ENCODE measurements at places on chromosomes 16 and 17.

- no peak for DNase-seq
Measured at GRCh38 chr16:11602321-11602720, 15.6 kb upstream of the LITAF start.

- DNase-seq: no peak
Measured at GRCh38 chr17:199806-200545, 18.5 kb upstream of the DOC2B start.

GRCh38 chr17:66686601-66687000, 148.3 kb upstream of the CACNG5 start:
- DNase-seq: no peak

DNA sequence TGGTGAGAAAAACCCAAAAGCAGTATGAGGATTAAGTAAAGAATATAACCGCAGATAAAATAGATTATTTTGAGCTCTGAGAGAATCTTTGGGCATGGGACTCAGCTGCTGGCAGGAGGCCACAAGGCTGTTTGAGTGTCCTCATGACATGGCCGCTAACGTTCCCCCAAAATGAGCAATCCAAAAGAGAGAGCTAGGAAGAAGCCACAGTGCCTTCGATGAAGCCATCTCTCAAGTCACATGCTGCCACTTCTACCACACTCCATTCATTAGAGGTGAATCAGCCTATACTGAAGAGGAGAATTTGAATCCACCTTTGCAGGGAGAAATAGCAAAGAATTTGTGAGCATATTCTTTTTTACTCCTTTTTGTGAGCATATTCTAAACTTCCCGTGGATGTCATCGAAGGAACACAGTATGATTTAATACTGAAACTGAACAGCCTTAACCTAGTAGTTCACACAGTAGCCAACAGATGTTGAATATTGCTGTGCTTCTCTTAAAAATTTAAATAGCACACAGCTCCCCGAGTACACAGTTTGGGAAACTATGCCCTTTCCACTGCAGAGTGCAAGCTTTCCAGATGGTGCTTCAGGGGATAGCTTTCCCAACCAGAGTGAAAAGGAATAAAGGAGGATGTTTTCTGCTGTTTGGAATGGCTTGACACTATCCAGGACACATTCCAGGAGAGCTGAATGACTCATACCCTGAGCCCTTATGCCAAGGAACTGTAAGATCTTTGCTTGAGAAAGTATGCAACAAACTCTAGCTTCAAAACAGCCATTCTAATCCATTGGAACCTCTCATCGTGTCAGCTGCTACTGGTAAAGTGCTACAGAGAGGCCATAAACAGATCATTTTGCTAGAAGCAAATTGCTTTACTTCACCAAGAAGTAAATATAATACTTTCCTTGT, 33.9 kb downstream of the ANKFY1 start:
- no peak for DNase-seq

GRCh38 chr16:77585379-77586251, 136.7 kb upstream of the NUDT7 start:
- DNase-seq: no peak

GRCh38 chr17:78798695-78799559, 16.9 kb upstream of the CYTH1 start:
- no peak for DNase-seq

DNA sequence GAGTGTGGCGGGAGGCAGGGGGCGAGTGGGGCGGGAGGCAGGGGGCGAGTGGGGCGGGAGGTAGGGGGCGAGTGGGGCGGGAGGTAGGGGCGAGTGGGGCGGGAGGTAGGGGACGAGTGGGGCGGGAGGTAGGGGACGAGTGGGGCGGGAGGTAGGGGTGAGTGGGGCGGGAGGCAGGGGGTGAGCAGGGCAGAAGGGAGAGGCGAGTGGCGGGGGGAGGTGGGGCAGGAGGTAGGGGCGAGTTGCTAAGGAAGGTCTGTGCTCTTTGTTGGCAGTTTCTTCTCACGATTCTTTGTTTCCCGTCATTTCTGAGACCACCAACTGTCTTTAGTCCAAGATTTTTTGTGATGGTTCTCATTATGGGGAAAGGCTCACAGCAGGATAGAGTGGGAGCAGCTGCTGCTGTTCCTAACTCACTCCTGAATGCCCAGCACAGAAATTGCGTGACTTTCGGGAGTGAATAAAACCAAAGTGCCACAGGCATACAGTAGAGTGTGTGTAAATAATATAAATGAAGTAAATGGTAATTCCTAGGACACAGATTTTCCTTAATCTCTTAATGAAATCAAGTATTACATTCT, 44.7 kb downstream of the COG7 start:
- DNase-seq: no peak

DNA sequence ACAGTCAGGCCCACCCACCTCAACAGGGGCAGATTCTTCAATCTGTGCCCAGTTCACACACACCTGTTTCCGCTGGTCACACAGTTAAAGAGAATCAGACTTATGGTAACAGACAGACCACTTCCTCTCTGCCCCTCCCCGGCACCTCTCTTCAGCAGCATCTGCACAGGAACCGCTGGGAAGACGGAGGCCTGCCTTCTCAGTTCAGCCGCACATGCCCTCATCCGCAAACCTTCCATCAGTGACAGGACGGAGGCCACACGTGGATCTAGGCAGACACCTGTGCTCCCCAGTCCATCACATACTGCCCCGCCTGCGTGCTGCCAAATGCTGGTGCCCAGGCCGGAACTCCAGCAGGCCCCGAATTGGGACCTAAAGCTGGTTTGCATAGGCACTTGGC, 10.3 kb downstream of the PHB1 start:
- DNase-seq: no peak

DNA sequence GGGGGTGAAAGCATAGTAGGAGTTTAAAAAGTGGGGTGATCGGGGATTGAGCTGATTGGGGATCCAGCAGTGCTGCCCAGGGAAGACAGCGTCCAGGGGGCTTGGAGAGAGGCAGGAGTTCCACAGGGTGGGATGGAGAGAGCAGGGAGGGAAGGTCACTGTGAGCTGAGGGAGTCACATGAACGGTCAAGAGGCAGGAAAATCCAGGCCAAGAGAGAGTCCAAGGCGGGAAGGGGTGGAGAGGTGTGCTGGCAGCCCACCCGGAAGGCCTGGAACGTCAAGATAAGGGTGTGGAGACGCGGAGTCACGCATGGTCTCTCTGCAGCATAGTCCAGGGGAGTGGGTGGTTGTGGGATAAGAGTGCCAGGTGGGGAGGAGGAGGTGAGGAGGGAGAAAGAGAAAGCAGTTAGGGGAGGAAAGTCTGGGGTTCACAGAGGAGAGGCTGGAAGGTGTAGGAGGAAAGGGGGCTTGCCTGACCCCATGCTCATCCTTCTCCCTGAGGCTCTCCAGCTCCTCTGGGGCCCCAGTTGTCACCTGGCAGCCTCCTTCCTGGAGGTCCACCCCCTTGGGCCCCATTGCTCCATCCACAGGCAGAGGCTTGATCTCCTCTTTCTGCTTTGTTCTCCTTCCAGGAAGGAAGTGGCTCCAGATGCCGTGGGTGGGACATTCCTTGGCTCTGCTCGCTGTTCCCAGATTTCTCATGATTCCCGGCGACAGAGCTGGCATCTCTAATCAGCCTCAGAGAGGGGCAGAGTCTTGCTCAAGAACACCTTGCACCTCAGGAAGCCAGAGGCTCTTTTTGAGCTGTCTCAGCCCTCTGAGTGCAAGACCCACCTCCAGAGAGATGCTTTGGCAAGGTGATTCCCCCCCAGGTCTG, 28.7 kb downstream of the CCR7 start:
- DNase-seq: no peak

GRCh38 chr16:28951410-28951943, 740 bp downstream of the NFATC2IP start:
- no peak for DNase-seq

- no peak for DNase-seq
Measured at GRCh38 chr16:3879258-3879886, 1.1 kb downstream of the CREBBP start.

DNA sequence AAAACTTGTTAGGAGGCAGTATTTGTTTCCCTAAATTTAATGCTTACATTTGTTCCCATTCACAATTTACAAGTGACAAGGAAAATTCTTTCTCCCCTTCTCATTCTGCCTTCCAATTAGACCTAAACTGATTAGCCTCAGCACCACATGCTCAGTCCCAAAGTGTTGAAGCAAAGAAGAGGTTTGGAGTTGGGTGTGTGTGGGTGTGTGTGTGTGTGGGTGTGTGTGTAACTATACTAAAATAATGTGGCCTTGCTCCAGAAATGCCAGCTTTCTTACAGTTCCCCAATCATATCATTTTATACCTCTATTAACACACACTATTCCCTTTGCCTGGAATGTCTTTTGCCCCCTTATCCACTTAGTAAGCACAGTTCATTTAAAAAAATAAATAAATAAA, 6.9 kb upstream of the UTP6 start:
- DNase-seq: no peak

GRCh38 chr17:82435601-82436583, 14.7 kb downstream of the CYBC1 start:
- DNase-seq: no peak

DNA sequence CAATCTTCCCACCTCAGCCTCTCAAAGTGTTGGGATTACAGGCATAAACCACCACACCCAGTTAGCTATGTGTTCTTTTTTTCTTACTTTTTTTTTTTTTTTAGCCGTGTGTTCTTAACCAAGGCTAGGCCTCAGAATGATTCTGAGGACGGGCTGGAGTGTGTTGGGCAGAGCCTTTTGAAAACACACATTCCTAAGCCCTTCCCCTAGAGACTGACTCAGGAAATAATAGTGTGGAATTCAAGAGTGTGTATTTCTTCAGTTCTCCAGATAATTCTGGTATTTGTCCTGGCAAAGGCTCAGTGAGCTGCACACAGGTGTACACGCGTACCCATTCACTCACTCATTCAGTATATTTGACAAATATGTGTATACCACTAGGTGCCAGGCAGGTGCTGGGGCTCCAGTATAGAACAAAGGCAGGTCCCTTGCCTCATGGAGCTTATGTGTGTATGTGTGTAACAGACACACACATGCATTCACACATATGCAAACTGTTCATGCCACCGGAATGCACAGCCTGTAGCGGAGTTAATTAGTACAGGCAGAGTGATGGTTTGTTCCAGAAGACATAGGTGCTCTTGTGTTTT, 19.4 kb upstream of the NFATC3 start:
- DNase-seq: no peak

DNA sequence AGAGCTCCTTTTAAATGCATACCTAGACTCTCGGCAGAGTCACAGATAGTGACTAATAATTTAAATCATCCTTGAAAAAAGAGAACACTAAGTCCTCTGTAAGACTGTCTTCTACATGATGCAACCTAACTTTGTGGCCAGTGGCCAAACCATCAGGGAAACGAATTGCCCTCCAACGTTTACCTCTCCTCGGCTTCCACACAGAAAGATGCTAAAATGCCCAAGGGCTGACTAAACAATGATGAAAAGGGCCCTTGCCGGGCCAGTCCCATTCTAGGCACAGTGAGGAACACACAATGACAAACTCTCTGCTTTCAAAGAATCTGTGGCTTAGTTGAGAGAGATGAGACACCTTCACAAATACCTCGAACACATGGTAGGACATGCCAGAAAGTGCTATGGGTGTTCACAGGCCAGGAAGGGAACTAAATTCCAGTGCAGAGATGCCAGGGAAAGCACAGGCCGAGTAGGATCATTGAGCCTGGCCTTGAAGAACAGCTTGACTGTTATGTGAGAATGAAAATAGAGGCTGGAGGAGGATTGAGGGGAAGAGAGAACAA, 35.3 kb upstream of the PITPNM3 start:
- DNase-seq: no peak

DNA sequence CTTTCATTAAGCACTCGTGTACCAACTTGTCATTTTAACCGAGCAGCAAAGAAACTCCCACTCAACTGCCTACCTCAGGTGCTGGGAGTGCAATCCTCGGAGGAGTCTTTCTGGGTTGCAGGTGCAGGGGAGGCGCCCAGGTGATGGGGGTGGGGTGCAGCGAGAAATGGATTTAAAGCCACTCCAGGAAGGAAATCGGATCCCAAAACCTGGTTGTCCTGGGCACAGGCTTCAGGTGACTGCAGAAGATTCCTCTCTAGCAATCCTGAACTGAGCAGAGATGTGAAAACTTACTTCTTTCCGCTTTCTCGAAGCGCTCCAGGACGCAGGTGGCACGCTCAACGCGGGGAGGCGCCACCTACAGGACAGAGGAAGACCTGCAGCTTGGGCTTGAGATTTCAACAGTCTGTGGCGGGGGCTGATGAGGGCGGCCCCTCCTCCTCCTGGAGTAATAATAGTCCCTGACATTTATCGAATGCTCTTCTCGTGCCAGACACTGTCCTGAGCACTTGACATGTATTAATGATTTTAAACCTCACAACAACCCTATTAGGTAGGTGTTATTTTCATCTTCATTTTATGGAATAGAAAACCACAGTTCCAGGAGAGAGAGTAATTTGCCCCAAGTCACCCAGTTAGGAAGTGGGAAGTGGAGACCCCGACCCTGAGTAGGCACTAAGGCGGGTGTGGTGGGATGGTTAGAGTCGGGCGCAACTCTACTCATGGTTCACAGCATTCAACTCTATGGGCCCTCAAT, 27.2 kb upstream of the SKAP1 start:
- DNase-seq: peak; percentile 81

- no peak for DNase-seq
Measured at GRCh38 chr16:74902161-74902560, 82.8 kb downstream of the WDR59 start.

- DNase-seq: no peak
Measured at GRCh38 chr17:9798008-9798407, 6.6 kb upstream of the DHRS7C start.

DNA sequence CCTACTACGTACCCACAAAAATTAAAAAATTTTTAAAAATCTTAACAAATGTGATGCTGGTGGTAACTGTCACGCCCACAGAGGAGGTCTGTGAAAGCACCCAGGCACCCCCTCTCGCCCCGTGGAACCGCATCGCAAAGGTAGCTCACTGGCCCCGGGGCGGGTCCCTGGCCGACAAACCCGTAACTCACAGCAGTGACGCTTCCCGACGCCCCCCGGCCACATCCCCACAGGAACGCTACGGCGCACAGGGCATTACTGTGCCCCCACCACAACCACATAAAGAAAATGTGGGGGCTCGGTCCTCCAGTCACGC, 366 bp downstream of the ANKS3 start:
- peak; percentile 18 for DNase-seq

DNA sequence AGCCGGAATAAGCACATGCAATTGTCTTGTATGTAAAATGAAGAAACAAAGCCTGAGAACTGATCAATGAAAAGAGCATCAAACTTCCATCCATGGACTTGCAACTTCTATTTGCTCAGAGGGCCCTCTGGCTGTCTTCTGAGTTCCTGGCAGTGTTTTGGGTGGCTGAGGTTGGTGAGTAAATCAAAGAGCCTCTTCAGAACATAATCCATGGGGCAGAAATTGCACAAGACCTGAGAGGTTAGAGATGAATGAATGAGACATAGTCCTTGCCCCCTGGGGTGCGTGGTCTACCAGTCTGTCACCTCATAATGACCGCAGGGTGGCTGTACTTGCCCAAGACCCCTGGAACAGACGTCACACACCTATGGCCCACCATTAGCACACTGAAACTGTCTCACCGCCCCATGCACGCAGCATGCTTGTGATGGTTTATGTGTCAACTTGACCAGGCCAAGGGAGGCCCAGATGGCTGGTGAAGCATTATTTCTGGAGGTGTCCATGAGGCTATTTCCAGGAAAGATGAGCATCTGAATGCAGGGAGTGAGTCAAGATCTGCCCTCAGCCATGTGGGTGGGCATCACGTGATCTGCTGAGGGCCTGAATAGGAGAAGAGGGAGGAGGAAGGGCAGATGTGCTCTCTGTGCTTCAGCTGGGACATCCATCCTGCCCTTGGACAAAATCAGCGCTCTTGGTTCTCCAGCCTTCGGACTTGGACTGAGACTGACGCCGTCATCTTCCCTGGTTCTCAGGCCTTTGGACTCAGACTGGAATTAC, 8.3 kb downstream of the PIK3R6 start:
- no peak for DNase-seq

- DNase-seq: no peak
Measured at GRCh38 chr17:64698725-64699124, 36.6 kb upstream of the SMURF2 start.

Data from T-cell (primary cell).